ENCODE measurements at places on chromosomes 2 and 18.
A peak's percentile ranks its signal among the peaks of the same experiment; 100 is the strongest.

GRCh38 chr2:24082787-24083566 is 1.7 kb downstream of the TP53I3 start:
- DNase-seq = no peak

GRCh38 chr2:158665536-158666302 is 129.4 kb upstream of the DAPL1 start:
- DNase-seq = no peak

DNA sequence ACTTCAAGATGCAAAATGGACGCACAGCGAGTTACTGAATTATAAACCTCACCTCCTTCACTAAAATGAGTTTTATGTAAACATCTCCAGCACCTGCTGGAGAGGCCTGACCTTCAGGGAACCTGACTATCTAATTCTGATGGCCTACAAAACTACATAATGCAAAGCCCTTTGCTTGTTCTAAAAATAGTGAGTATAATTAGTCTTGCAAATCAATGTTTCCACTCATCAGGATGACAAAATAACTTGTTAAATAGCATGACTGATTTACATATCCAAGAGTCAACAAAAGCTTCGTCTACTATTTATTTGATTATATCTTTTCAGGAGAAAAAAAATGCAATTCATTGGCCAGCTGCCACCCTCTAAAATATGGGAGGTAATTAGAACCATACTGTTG is 326.3 kb upstream of the MC4R start:
- DNase-seq = no peak

GRCh38 chr2:239884875-239885274 is 140.3 kb downstream of the NDUFA10 start:
- DNase-seq = no peak

DNA sequence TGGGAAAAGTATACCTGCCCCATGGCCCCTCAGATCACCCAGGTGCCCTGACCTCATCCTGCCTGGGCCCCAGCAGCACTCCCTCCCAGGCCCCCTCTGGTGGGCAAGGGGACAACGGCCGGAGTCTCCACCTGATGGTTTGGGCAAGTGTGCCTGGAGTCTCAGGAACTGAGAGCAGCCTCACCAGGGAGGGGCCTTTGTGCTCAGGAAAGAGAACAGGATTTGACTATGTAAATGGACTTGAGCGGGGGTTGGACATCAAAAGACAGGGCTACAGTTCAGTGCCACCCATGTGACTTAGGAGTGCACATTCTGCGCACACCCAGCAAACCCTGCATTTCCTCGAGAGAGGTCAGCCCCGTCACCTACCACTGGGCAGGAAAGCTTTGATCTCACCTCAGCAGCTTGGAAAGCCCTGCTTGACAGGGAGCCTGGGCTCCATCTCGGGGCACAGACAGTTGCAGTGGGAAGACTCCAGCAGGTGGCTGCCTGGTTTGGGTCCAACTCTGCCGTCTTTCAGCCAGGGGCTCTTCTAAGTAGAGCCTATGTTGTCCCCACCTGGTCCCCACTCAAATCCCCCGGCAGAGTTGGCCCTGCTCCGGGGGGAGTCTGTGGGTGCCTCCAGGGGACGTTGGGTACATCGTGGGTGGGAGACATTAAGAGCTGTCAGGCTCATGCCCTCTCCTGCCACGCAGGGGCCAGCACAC is 3.3 kb downstream of the INPP5D start:
- DNase-seq = no peak

DNA sequence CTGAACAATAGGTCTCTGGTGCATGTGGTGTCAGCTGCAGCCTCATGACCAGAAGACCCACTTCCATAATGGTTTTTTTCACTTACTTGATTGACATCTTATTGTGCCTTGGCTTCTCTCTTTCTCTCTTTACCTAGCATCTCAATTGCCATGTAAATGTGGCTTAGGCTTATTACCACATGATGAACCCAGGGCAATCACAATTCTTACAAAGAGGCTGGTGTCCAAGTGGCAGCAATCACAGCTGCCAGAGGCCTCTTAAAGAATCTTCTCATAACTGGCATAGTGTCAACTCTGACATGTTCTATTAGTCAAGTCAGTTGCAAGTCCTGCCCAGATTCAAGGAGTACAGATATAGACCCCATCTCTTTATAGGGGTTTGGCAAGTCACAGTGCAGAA is 1224.8 kb downstream of the SUCLG1 start:
- DNase-seq = no peak

- no peak for DNase-seq
These were observed 237.5 kb downstream of the TWIST2 start for GRCh38 chr2:239085201-239085992.

GRCh38 chr2:240962300-240963064 is 35.9 kb upstream of the SNED1 start:
- DNase-seq = no peak

DNA sequence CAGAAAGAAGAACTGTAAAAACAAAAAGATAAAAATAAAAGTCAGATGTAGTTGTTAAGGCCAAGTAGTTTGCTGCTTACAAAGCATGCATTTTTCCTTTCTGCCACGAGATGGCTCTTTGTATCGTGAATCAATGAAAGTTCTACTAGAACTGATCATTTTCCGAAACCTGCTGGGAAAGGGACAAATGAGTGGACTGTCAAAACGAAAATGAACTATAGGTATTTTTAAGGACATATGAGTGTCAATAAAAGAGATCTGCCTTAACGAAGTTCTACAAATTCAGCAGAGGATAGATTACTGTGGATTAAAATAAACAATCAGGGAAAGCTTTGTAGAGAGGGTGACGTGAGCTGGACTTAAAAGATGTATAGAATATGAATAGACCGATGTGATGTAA is 15.0 kb upstream of the ELOA2 start:
- no peak for DNase-seq

- DNase-seq = no peak
These were observed 54.8 kb downstream of the LAMA1 start for GRCh38 chr18:7062811-7063210.

- DNase-seq = no peak
These were observed 23.1 kb upstream of the KLF7 start for GRCh38 chr2:207188626-207189419.

DNA sequence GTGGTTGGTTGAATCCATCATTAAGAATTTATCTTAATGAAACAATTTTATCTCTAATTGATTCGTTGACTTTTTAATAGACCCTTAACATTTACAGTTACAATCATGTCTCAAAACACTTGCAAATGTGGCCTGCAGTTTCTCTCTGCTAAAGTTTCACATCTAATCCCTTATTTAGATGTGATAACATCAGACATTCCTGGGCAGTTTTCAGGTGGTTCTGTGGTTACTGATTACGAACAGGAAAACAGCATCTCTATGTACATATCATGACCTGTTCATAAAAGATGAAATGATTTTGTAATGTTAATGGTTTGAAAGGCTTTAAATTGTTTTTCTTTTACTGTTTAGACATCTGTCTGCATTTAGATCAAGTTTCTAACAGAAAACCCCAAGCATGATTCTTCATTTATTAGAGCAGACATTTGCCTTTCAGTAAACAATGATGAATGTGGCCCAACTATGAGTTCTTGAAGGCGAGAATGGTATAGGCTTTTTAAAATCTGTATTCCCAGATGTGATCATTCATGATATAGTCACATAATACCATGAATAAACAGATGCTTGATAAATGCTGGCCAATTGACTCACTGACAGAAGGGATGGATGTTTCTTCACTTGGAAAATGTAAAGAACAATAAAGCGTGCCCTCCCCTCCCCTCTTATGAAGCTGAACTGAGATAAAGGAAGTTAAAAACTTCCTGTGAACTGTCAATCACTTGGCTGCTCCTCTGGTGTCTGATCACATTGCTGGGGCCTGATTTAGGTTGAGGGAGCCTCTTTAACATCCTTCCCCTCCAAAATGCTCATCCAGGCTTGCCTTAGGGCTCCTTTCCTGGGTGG is 3.5 kb downstream of the CAPN14 start:
- no peak for DNase-seq

- DNase-seq = no peak
These were observed 18.0 kb upstream of the YWHAQ start for GRCh38 chr2:9648821-9649220.

- no peak for DNase-seq
These were observed 17.7 kb upstream of the SERPINB7 start for GRCh38 chr18:63757541-63757940.

DNA sequence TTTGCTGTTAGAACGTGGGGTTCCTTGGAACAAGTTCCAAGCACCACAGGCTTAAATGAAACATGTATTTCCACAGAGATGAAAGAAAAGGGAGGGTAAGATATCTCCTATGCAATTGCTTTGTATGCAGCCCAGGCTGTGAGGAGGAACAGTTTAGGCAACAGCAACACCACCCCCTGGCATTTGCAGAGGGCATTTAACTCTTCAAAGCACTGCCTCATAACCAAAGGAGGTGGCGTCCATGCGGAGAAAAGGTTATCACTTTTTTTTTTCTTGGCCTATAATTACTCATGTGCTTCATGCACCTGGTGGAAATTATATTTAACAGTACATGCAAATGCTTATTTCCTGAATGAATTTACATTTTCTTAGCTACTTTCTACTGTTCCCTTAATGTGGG is 286.0 kb downstream of the LPIN1 start:
- DNase-seq = no peak

- DNase-seq = no peak
These were observed 44.1 kb downstream of the NEDD4L start for GRCh38 chr18:58087928-58088690.

DNA sequence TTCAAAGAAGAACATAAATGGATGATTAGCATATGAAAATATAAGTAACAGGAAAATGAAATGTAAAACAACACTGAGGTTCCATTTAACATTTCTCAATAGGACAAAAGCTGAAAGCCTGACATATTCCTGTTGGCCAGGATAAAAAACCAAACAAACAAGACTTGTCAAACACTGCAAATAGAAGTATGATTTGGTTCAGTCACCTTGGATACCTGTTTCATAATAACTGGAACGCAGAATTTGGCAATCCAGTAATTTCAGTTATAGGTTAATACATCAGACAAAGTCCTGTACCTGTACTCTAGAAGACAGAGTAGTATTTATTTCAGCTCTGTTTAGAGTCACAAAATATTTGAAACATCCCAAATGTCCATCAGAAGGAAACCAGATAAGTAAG is 16.5 kb upstream of the EVA1A start:
- DNase-seq = no peak

DNA sequence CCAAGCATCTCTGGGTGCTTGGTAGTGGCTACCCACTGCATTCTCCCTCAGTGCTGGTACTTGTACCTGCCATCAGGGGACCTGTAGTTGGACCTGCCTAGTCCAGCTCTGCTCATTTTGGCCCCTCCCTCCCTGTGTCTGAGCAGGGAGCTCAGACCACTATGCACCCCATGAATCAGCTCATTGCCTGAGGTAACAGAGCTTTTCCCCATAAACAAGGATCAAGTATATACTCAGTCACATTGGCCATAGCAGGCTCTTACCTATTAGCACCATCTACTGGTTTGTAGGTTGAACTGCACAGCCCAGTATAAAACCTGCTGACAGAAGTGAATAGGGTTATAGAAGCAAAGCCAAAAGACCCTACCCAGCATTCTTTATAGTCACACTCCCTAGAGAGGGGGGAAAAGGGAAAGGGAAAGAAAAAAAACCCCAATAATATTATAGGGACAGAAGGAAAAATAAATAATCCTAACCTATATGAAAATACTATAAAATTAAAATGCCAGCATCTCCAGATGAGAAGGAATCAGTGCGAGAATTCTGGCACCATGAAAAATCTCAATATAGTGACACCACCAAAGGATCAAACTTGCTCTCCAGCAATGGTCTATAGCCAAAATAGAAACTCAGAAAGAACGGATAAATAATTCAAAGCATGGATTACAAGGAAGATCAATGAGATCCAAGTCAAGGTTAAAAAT is 6.9 kb upstream of the FLACC1 start:
- DNase-seq = peak; percentile 5

DNA sequence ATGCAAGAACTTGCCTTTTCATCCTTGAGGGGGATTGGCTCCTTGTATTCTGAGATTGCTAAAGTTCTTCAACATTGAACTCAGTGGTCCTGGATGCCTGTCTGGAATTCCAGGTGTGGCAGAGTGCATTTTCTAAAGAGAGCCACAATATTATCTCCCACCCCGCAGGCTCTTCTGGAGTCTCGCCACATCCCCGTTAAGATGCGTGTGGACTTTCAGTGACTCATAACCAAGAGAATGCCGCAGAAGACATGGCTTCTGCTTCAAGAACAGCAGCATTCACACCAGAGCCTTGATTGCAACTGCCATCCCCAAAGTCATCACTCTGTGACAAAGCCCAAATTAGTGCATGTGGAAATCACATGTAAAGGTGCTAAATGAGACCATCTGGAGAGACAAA is 142.7 kb downstream of the CDH20 start:
- no peak for DNase-seq

DNA sequence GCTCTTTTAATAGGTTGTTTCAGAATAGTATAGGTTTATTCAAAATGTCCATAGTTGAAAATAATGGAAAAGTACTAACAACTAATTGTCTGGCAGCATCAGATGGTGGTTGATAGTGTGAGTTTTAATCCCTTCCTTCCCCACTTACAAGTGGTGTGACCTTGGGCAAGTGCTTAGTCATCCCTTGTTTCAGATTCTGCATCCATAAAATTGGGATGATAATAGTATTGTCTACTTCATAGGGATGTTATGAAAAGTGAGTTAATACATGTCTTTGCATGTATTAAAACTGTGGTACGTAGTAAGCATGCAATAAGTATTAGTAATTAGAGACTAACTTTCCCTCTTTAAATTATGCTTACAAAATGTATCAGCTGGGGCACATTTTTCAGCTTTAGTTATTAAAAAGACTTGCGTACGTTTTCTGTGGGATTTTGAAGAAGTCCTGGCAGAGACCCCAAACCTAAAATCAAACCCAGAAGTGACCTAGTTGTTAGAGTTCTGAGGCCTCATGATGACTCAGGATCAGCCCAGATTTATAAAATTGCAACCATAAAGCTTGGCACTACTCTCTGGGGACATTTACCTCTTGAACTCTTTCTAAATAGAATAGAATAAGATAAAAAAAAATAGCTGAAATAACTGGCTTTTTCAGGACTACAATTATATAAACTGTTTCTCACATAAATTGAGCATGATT is 8.6 kb downstream of the ITGA4 start:
- DNase-seq = no peak

GRCh38 chr18:49250816-49251388 is 209.5 kb downstream of the DYM start:
- no peak for DNase-seq

DNA sequence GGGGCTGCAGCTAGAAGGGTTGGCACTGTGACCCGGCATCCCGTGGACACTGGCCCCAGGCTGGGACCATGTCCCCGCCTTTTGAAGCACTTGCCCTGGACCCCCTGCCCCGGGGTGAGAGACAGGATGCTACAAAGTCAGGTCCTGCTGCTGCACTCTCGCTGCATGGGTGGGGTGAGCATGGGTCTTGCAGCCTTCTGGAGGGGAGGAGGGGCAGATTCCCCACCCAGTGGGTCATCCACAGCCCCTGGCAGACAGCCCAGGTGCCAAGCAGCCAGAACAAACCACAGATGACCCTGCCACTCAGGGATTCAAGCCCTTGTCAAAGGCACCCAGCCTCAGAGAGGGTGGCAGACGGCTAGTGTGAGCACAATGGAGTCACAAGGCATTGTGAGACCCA is 5.7 kb upstream of the NMUR1 start:
- DNase-seq = no peak
